Hair follicular keratinocyte (primary cell): ENCODE measurements at places on chromosomes 4 and X. TPM values are rescaled to one million over a fixed set of nuclear protein-coding genes. Genes with fewer than 3 reads are reported as not detected.

The PLXNB3 gene
- 5.2 and 5.4 TPM in 2 replicates for total RNA-seq

The PITX2 gene
- total RNA-seq, result 0.53 TPM in 1 of 2 replicates, not detected in the other

The ZNF674 gene
- 1.9 and 2.7 TPM in 2 replicates for total RNA-seq

The RAB9B gene
- 0.23 and 0.38 TPM in 2 replicates for total RNA-seq

The PNMA3 gene
- total RNA-seq, result 0.04 and 0.08 TPM in 2 replicates

The ZAR1 gene
- not detected in 2 replicates for total RNA-seq

The PNPLA4 gene
- total RNA-seq, result 23.5 and 35.3 TPM in 2 replicates

The STATH gene
- not detected in 2 replicates for total RNA-seq

The DRD5 gene
- not detected in 2 replicates for total RNA-seq

The AIMP1 gene
- total RNA-seq, result 24.2 and 32.9 TPM in 2 replicates

The ITGB1BP2 gene
- total RNA-seq, result 0.23 and 1.7 TPM in 2 replicates

The SUV39H1 gene
- 6.3 and 21.6 TPM in 2 replicates for total RNA-seq

The PAGE2B gene
- not detected in 2 replicates for total RNA-seq

The RADX gene
- 2.8 and 3.0 TPM in 2 replicates for total RNA-seq

The DDIT4L gene
- total RNA-seq, result not detected in 2 replicates

The GAGE13 gene
- not detected in 2 replicates for total RNA-seq

The MPC1L gene
- total RNA-seq, result not detected in 2 replicates

The POF1B gene
- 3.2 and 9.1 TPM in 2 replicates for total RNA-seq

The PSAPL1 gene
- not detected in 2 replicates for total RNA-seq

The NEUROG2 gene
- not detected in 2 replicates for total RNA-seq

The ZFP92 gene
- total RNA-seq, result 1.0 and 1.1 TPM in 2 replicates

The BANK1 gene
- total RNA-seq, result 0.11 and 0.16 TPM in 2 replicates
